ENCODE measurements at places on chromosomes 6 and 20.

DNA sequence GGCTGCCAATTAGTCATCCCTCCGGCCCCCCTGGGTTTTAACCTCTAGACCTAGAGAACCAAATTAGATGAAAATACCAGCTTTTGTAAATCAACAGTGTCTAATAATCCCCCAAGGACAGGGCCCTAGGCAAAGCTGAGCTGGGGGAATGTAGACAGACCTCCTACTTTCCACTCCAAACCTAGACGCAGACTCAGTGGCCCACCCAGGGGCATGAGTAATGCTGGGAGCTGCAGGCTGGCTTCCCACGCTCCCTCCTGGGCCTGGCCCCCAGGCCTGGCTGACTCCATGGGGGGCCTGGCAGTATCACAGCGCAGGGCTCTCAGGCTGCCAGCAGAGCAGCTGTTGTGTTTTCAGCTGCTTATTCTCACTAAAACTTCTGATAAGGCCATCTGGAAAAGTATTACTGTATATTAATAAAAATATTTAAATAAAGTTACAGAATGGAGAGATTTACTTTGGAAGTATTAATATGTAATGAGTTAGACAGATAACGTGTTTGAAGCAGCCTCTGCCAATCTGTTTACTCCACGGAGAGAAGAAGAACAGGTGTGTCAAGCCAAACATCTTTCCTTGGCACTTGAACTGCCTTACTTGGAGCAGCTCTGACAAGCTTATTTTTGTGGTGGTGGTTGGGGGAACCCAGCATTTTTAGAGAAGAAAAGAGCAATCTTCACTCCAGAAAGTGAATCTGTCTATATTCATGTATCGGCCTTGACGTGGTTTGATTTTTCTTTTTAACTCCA lies 144.0 kb upstream of the AGPAT4 start:
- DNase-seq = no peak

- DNase-seq = no peak
These were observed 209.6 kb upstream of the SSTR4 start for GRCh38 chr20:22825546-22825945.

- no peak for DNase-seq
These were observed 19.6 kb upstream of the LTV1 start for GRCh38 chr6:143823548-143823947.

GRCh38 chr20:35954907-35955251 lies 577 bp upstream of the SCAND1 start:
- DNase-seq = no peak

Measured in HuH-7.5 (cell line).